ENCODE measurements at places on chromosomes 16 and 17.

GRCh38 chr16:85055493-85056210 is 28.1 kb downstream of the KIAA0513 start:
- DNase-seq = no peak

DNA sequence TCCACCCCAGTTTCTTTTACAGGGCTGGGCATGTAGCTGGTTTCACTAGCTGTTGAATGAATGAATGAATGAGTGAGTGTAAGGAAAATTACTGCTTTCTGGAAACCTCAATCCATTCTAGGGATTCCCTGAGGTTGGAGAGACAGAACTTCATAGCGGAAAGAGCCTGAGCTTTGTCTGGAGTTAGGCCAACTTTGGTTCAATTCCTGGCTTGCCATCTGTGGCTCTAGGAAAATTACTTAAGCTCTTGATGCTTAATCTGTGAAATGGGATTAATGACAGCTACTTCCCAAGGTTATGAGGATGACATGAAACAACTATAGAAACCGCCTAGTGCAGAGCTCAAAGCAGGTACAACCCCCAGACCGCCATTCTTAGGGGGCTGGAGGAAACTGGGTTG is 76.3 kb upstream of the AXIN2 start:
- DNase-seq = peak; percentile 52

GRCh38 chr16:27328937-27329336 is 15.2 kb downstream of the IL4R start:
- DNase-seq = no peak

DNA sequence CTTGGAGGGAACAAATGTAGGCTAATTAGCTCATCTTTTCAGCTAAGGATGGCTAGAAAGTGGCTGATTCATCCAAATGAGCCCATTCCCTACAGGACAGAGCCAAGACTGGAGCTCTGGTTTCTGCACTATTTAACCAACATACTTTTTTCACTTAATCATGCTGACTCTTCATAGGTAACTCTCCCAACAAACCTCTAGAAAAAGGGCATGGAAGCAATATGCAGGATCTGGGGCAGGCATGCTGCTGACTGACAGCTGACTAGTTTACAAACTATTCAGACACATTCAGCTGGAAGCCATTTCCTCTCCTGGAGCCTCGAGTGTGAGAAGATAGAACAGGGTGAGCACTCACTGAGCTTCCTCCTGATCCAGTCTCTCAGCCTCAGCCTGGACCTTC is 6.2 kb downstream of the BECN1 start:
- DNase-seq = no peak

DNA sequence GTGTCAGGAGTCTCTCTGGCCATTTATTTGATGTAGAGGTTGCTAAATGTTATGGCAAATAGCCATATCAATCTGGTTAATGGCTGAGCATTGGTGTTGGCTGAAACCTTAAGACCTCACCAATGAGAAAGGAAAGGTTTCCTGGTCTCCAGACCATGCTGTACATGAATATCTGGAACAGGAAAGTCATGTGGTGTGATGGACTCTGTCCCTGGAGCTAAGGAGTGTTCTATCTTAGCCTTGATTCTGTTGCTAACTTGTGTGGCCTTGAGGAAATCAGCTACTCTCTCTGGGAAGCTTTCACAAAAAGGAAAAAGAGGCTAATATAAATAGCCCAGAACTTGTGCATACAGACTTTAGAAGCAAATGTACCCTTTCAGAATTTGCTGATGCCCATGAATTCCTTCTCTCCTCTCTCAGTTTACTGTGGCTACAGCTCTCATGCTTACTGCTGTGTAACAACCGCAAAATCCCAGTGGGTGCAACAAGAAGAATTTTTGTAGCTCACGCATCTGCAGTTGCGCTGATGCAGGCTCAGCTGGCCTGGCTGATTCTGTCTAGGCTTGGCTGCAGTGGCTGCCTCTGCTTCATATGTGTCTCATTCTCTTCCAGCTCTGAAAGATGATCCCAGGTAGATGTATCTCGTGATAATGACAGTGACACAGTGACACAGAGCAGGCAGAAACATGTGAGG is 287.5 kb downstream of the NPIPA8 start:
- no peak for DNase-seq

DNA sequence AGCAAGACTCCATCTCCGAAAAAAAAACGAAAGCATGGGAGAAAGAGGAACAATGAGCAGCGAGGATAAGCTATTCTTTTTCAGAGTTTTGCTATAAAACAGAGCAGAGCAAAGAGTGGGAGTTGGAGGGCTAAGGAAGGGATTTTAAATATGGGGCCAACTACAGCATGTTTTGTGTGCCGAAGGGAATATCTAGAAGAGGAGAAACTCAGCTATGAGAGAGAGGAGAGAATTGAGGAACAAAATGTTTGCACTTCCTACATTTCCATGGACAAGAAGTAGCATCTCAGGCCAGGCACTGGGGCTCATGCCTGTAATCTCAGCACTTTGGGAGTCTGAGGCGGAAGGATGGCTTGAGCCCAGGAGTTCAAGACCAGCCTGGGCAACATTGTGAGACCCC is 13.1 kb upstream of the GRB2 start:
- DNase-seq = no peak

DNA sequence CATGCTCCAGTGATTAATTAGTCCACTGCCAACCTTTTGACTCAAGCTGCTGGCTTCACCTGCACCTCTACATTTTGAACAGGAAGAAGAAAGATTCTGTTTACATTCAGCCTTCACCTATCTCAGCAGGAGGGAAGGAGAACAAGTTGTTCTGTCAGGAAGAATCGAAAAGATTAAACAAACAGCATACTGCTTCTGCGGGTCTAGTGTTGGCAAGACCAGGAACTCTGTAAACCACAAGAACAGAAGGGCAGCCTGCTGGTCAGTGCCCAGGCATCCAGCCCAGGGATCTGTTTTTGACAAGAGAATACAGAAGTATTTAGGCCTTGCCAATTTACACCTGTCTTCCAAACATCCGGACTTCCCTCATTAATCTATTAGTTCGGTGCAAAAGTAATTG is 189.7 kb downstream of the CHD9NB start:
- DNase-seq = no peak

DNA sequence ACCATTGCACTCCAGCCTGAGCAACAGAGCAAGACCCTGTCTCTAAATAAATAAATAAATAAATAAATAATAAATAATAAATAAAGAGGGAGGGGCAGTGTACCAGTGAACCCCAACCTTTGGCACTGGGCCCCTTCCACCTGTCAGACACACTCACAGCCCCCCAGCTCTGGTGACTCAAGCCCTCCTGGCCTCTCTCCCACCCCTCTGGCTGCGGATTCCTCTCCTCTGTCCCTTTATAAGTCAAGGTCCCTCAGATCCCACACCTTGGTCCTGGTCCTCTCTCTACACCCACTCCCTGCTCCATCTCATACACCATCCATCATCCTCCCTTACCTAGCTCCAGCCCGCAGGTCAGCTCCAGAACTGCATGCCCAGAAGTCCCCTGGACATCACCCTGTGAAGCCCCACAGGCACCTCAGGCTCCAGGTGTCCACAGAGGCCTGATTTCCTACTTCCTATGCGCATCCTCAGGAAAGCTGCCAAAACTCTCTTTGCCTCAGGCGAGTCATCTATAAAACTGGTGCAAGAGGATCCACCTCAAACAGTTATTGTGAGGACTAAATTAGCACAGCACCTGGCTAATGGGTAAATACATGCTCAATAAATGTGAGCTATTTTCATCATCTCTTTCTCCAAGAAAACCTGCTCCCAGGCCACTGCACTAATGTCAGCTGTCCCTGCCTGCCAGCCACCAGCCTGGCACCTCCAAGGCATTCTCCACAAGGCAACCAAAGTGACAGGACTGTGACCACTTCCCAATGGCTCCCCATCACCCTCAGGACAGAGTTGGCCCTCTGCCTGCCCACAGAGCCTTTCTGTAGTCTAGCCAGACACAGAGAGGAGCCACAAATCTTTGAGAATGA is 46.8 kb downstream of the BEAN1 start:
- DNase-seq = no peak

GRCh38 chr17:9009096-9009495 is 12.2 kb upstream of the NTN1 start:
- DNase-seq = no peak

- DNase-seq = no peak
Measured at GRCh38 chr17:50853015-50853615, 13.0 kb downstream of the TOB1 start.

GRCh38 chr16:27624154-27625049 is 74.5 kb downstream of the KATNIP start:
- no peak for DNase-seq

DNA sequence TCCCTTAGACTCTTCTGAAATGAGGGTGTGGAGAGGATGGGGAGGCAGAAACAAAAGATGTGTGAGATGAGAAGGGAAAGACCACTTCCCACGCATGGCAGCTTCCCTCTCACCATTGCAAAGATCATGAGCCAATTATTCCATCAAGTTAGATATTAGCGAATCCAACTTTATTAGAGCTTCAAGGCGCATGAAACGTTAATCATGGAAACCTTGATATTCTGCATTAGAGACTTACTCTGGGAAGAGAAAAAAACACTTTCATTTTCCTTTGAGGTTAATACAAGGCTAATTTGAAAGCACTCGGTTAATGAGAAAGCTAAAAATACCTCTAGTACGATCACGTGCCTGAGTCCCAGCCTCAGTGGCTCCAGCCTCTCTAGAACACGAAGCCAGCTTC is 220.6 kb upstream of the RPL38 start:
- DNase-seq = no peak

DNA sequence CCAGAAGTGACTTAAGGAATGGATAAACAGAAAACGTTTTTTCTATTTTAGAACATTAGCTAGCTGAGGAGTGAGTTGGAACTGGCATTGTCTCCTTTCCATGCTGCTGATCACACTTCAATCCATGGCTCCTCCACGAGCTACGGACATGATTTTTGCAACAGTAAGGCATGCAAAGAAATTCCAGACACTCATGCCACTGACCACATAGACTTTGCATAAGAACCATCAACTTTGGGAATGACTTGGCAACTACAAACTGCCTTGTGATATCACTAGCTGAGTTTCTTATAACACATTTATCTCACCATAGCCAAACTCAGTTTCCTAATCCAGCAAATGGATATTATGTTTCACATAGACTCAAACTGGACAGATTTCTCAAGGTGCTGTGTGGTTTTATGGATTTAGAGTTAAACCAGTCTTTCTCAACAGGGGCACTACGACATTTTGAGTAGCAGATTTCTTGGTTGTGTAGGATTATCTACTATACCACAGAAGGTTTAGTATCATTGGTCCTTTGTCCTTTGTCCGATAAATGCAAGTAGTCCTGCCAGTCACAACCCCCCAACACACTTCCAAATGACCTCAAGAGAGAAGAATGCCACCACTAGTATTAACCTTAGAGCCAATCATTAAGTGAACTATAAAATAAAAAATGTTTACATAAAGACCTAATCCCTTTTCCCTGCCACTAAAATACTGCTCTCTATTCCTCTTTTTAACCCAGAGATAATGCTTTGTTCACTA is 48.3 kb upstream of the C17orf78 start:
- DNase-seq = no peak

- no peak for DNase-seq
Measured at GRCh38 chr16:53257001-53257400, 177.3 kb upstream of the RBL2 start.

DNA sequence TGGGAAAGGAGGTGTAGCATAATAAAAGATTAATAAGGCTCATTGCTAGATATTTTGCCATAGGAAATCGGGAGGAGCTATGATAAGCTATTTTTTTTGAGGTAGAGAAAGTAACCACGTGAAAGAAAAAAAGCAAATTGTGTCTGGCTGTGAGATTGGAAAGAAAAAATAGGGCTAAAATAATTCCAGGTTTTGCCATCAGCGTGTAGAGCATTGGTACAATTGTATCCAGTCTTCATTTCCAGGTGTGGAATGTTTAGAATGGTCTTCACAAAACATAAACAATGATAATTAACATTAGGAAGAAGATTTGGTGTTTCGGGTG is 1.1 kb downstream of the TANC2 start:
- no peak for DNase-seq

DNA sequence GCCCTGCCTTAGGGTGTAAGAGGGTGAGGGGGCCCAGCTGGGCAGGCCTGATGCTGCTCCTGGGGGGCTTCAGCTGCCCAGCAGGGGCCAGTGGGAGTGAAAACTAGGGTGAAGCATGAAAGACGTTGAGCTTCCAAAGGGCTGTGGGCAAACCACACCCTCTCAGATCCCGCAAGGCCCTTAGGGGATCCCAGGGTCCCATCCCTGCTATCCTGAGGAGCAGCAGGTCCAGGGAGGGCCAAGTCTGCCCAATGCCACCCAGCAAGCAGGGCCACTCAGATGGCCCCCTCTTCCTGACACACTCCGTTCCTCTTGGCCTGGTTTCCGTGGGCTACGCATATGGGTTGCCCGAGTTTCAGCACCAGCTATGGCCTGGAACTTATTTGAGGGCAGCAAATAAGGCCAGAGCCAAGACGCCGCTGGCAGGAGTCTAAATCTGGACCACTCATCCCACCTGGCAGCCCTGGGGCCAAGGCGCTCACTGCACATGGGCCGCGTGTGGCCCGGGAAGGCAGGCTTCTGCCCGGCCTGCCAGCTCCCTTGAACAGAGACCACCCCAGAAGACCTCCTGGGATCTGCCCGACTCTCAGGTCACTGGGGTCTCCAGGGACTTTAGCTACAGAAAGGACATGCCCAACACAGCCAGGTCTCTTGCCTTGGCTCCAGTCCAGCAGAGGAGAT is 4.2 kb downstream of the ATP2A3 start:
- no peak for DNase-seq

DNA sequence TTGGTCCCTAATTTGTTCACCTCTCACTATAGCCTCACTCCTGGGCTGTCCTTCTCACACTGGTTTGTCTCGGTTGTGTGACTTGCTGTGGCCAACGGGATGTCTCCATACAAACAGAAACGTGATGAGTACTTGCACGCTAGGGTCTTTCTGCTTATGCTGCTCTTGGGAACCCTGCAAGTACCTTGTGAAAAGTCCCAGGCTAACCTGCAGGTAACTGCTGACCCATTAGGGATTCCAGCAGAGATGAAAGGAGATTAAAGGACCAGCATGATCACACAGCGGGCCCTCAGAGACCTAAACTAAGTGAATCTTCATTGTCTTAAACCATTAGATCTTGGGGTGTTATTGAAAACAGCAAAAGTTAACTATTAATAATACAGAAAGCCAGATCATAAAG is 562.8 kb upstream of the GOT2 start:
- DNase-seq = no peak

GRCh38 chr17:74108126-74108705 is 95.3 kb upstream of the RPL38 start:
- no peak for DNase-seq

- peak; percentile 80 for DNase-seq
Measured at GRCh38 chr16:1078579-1079021, 6.1 kb downstream of the SSTR5 start.

DNA sequence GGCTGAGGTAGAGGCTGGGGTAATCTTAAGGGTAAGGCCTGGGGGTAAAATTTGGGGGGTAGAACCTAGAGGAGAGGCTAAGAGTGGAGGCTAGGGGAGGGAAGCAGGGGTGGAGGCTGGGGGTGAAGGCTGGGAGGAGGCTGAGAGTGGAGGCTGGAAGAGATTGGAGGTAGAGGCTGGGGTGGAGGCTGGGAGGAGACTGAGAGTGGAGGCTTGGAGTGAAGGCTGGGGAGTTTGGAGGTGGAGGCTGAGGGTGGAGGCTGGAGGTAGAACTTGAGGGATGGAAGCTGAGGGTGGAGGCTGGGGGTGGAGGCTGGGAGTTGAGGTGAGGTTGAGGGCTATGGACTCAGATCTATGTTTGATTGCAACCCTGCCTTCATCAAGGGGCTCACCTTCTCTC is 333.6 kb downstream of the C16orf95 start:
- DNase-seq = no peak

GRCh38 chr17:32185875-32186274 is 43.6 kb downstream of the RHOT1 start:
- no peak for DNase-seq
